ENCODE measurements at places on chromosomes 7 and 10.
A peak's percentile ranks its signal among the peaks of the same experiment; 100 is the strongest.

DNA sequence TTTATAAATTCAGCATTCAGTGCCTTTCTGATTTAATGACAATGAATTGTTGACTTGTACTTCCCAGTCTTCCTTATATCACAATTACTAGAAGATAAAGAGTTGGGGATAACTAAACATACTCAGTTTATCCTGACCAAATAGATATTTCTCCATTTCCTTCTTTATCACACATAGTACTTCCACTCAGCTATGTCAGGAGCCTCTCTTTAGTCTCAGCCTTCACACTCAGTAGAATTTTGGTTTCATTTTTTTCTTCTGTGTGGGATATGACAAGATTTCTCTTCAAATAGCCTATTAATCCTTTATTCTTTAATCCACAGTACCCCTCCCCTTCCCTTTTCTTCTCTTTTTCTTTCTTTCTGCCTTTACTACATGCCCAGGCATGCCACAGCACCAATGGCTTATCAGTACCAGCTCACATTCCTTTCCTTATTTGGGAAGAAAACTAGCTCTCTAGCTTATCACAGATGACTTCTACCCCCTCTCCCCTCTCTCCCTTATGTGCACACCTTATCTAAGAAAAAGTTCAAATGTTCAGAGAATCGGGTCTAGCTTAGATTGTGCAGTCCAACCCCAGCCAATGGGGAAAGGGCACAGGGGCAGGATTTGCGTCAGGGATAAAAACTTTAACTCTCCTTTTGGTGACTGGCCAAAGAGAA lies 109.0 kb downstream of the PHF14 start:
- no peak for DNase-seq

DNA sequence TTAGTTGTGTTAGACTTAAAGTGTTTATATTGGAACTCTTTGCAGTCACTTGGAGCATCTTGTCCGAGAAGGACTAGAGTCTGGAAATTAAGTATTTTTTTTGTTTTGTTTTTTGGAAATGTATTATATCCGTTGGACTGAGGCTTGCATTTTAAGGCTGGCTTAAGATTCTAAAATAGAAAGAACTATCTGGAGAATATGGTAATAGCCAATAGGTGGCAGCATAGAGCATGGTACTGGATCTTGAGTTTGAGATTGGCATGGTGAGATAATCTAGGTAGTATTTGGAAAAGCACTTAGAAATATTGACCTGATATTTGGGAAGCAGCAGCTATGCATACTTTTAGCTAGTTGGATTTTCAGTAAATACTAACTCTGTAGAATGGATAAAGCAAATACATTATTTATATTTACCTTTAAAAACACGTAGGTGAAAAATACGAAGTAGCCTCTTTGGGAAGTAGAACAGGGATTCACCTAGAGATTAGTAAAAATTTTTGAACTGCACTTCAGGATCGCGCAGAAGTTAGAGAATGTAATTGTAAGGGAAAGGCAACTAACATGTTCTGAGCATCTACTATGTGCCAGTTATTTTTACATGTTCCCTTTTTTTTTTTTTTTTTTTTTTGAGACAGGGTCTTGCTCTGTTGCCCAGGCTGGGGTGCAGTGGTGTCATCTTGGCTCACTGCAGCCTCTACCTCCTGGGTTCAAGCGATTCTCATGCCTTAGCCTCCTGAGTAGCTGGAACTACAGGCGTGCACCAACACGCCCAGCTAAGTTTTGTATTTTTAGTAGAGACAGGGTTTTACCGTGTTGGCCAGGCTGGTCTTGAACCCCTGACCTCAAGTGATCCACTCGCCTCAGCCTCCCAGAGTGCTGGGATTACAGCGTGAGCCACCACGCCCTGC lies 78.6 kb downstream of the LCOR start:
- DNase-seq, result no peak

GRCh38 chr10:48332166-48332870 lies 25.8 kb downstream of the MAPK8 start:
- no peak for DNase-seq

DNA sequence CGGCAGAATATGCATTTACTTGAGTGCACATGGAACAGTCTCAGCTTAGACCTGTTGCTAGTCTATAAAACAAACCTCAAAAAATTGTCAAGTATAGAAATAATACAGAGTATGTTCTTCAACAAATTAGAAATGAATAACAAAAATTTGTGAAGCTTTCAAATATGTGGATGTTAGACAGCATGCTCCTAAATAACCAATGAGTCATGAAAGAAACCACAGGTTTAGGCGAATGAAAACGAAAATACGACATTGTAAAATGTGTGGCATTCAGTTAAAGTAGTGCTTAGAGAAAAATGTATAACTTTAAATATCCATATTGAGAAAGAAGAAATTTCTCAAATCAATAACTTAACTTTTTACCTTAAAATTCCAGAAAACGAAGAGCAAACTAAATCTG lies 760.0 kb upstream of the SORCS1 start:
- no peak for DNase-seq

GRCh38 chr10:44640429-44640828 lies 255.5 kb upstream of the CXCL12 start:
- no peak for DNase-seq

GRCh38 chr10:46255801-46256747 lies 30.7 kb upstream of the ANTXRL start:
- DNase-seq, result no peak

- DNase-seq, result peak; percentile 48
Observed at GRCh38 chr7:26061678-26062603, 90.1 kb upstream of the NFE2L3 start.

DNA sequence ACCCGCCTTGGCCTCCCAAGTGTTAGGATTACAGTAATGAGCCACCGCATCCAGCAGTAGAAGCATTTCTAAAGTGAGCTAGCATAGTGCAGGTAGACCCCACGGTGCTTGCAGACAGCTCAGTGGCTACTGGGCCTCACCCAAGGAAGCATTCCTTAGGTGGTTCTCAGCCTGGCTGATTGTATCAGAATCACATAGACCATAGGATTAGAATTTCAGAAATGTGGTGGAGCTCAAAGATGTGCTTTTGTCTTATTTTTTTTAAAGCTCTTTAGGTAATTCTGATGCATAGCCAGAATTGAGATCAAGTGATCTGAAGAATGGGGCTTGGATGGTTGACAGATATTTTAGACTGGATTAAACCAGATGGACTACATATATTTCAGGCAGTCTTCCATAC lies 10.9 kb downstream of the ANLN start:
- no peak for DNase-seq

GRCh38 chr7:129862682-129863081 lies 90.1 kb downstream of the UBE2H start:
- no peak for DNase-seq

DNA sequence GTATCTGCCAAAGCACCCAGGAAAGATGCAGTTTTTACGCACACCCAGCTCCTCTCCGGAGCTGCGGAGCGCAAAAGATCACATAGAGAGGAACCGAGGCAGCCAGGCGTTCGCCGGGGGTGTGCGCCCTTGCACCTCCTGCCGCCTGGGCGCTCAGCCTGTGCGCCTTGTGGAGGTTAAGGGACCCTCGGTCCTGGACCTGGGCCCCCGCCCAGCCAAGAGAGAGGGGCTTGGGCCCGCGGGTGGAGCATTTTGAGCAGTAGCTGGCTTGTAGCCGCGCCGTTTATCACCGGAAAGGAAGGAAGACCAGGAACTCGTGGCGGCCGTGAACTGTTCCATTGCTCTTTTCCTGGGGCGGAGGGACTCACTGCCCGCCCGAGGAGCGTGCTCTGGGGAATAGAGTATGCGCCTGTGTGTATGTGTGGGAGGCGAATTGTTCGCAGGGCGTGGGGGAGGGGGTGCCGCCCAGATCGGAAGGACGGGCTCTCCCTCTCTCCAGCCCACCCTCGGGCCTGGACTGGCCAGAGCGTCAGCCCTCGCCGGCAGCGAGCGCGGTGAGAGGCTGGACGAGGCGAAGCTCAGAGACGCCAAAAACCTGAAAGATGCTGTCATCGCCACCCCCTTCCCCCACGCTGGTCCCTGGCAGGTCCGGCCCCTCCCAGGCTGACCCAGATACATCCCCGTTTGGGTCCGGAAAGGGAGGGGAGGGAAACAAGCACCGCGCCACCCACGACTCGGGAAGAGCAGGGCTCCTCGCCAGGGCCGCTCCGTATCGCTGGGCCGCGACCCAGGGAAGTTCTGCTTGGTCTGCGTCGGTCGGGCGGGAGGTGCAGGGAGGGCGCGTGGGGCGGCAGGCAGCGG lies 1.2 kb upstream of the WNT2 start:
- peak; percentile 79 for DNase-seq

- no peak for DNase-seq
Observed at GRCh38 chr7:136874393-136875032, 6.1 kb downstream of the CHRM2 start.

DNA sequence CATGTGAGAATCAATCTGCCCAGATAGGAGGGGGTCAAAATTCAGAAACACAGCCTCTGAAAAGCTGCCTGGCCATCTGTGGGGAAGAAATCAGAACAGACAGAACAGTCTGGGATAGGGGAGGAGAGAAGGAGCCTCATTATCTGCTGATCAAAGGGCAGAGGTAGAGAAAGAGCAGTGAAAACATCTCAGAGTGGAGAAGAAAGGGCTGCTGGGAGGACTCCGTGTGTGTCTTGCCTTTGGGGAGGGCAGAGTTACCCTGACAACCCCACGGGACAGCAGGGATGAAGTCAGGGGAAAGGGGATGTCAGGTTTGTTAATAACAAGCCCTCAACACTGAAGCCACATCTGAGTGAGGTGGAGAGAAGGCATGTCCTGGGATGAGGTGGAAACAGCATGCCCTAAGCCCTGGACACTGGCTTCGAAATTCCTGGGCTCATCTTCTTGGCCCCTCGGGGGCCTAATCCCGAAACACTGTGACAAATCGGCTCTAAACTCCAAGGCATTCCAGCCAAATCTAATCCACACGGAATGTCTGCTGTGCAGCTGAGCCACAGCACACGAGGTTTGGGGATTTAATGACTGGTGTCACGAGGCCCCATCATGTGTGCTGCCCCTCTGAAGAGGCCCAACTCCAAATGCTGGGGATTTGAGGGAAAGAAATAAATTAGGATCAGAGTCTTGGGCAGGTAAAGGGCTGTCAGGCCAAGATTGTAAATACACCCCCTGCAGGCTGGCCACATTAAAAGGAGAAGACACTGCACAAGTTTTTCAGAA lies 82.8 kb upstream of the FGFR2 start:
- peak; percentile 20 for DNase-seq
